ENCODE measurements at places on chromosomes 16 and 17.

DNA sequence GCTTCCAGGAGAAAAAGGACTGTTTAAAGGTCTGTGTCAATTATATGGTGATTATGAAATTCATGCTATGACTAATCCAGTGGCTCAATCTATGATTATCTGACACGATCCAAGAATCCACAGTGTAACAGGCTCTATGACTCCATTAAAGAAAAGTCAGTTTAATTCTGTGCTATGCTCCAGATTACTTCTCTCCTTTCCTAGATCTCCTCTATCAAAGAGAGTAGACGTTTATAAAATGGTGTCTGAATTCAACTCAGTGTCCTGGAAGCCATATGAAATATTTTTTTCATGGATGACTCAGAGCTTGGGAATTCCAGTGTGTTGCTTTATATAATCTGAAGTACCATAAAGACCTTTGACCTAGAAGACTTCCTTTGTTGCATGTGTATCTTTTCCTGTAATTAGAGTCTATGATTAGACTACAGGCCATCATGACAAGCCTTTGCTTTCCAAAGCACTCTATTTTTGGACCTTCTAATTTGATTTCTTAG lies 27.0 kb upstream of the NF1 start:
- peak; percentile 68 for DNase-seq

DNA sequence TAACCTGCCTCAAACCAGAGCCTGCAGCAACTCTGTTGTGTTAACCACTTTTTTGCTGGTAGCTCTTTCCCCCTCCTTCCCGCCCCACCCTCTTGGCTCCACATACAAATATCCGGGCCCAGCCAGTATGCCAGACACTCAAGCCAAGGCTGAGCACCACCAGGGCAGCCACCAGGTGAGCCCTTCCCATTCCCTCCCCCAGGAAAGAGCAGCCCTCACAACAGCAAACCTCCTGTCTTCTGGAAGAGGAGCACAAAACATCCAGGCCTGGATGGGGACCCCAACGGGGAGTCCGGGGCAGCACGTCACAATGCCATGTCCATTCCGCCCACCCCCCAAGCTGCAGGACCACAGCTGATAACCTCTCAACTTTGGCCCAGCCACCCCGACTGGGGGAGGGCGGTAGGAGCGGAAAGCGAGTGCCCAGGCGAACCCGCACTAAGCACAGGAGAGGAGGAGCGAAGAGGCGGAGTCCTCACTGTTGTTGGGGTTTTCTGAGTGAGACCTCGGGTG lies 757 bp downstream of the ORMDL3 start:
- no peak for DNase-seq

DNA sequence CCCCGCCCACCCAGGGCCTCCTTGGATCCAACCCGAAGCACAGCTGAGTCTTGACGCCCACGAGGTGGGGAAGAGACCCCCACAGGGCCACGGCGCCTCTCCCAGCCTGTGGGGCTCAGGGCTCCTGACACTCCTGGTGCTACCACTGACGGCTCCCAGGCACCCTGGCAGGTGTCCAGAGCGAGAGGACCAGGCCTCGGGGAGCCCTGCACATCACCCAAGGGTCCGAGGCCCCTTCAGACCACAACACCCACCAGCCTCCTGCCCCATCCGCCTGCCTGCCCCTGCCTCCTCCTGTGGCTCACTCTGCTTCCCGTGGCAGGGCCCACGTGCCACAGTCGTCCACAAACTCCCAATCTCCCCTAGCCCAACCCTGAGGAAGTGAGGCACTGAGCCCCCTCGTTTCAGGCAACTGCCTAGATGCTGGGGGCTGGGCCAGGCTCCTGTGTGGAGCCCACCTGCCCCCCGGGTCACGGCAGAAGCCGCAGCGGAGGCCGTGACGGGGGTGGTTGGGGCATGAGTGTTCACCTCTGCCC lies 28.3 kb upstream of the AATK start:
- DNase-seq: no peak

- no peak for DNase-seq
These were observed 2.8 kb downstream of the CCT6B start for GRCh38 chr17:34958438-34958837.

- no peak for DNase-seq
These were observed 5.5 kb downstream of the SULT1A2 start for GRCh38 chr16:28591355-28591754.

GRCh38 chr17:75077496-75078283 lies 10.1 kb upstream of the SLC16A5 start:
- DNase-seq: no peak

- DNase-seq: no peak
These were observed 95.7 kb upstream of the MED13 start for GRCh38 chr17:62160816-62161215.

GRCh38 chr16:85524365-85524629 lies 88.8 kb upstream of the GSE1 start:
- DNase-seq: no peak

DNA sequence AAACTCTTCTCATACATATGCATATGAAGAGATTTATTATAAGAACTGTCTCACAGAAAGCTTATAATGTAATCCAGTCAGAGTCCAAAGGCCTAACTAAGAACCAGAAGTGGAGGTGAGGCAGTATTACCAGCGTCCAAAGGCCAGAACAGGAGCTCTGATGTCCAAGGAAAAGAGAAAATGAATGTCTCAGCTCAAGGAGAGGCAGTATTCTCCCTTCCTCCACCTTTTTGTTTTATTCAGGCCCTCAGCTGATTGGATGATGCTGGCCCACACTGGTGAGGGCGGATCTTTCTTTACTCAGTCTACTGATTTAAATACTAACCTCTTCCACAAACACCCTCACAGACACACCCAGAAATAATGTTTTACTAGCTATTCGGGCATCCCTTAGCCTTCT lies 43.4 kb downstream of the FBXL20 start:
- no peak for DNase-seq

DNA sequence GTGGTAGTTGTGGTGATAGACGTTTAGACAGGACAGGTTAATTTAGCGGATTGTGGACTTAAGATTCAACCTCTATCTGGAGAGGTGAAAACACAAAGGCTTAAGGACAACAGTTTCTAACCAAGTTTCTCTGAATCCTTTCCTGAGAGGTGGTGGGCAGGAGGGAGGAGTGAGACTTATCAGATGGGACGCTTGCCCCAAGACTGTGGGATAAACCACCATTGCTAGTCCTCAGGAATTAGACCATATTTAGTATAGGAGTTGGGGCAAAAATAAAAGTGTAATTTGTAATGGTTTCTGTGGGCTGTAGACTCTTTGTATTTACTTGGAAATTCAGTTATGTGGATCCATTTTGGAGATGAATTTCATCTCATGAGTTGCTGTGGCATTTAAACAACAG lies 6.6 kb downstream of the PDP2 start:
- DNase-seq: no peak

GRCh38 chr17:48556576-48557401 lies 11.9 kb upstream of the HOXB2 start:
- DNase-seq: no peak

- no peak for DNase-seq
These were observed 48.5 kb downstream of the TIMM22 start for GRCh38 chr17:1045456-1045855.

DNA sequence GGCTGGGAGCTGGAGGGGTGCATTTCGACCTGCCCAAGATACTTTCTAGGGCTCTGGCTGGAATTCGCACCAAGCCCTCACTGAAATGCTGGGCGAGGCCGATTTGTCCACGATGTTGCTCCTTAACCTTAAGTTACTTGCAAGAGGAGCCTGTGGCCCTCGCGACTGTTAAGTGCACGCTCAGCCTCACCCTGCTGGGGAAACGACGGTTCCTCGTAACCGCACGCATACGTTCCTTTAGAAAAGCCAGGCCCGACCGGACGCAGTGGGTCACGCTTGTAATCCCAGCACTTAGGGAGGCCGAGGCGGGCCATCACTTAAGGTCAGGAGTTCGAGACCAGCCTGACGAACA lies 607 bp upstream of the NCOR1 start:
- DNase-seq: no peak

GRCh38 chr17:12735517-12735916 lies 53.8 kb upstream of the ARHGAP44 start:
- DNase-seq: no peak

DNA sequence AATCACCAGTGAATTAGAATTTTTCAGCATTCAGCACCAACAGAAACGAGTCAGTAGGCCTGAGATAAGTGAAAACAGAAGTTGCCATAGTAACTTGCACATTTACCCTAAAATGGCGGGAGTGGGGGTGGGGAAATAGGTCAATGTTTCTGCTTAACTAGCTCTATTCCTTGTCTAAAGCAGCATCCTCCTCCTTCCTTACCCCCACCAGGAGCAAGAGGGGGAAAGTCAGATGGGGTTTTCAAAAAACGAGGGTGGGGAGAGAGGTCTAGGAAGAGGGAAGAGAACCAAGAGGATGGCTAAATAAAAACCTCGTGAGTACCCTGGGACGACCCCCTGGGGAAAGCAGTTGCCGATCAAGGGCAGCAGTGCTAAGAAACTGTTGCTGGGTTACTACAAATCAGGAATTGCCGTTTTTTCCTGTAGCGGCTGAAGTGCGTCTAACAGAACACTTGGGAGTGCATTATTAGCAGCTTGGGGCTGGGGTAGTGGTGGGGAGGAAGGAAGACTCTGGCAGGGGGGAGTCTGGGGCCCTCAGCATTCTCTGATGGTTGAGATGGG lies 34.4 kb upstream of the MNT start:
- no peak for DNase-seq

DNA sequence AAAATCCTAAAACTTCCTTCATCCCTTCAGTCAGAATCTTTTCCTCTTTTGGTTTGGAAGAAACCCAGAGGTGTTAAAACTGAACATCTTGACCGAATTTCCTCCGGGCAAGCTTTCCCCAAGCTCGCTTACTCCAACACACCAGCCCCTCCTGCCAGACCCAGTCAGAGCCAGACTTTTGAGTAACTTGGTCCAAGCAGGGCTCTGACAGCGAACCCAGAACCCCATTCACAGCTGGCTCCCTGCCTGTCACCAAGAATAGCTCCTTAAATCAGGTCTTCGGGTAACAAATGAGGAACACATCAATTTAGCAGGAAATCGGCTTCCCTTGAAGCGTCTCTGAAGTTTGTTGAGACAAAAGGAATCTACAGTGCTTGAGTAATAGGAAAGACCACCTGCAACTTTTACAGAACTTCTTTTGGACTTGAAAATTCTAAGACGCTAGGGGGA lies 27.3 kb downstream of the GAS7 start:
- no peak for DNase-seq

GRCh38 chr17:26782153-26782552 lies 511.8 kb upstream of the WSB1 start:
- no peak for DNase-seq

- peak; percentile 61 for DNase-seq
These were observed at the start of gene SMTNL2 for GRCh38 chr17:4584101-4584916. SMTNL2 (plus strand) TSS chr17:4584529; CDS start chr17:4584606, 77 bp downstream.

GRCh38 chr17:49249292-49249794 lies 18.8 kb upstream of the PHOSPHO1 start:
- no peak for DNase-seq

DNA sequence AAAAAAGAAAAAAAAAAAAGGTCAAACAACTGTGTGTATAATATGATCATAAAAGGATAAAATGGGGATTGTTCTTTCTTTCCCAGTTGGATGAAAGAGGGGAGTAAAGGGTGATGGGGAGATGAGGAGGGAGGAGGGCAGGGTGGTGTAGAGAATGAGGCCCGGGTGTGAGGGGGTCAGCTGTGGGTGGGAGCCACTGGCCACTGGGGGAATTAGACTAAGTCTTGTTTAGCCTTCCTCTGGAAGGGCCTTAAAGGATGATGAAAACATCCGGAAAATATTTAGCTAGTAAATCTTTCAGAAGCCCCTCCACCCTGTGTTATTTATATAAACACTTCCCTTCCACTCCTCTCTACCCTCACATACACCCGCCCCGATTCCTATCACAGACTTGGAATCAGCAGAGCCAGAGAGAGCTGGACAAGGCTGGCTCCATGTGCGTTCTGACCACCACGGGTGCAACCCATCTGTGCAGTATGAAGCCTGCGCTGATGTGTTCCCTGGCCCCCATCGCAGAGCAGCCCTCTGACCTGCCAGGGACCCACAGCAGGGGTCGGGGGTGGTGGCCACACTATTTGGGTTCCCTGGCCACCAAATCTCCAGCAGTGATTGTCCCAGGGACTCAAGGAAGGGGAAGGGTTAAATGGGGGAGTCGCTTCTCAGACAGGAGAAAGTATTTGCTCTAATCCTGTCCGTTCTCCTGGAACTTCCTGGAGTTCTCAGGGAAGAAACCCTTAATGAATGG lies 72.7 kb downstream of the GAS7 start:
- peak; percentile 46 for DNase-seq

GRCh38 chr17:81179220-81179619 lies 13.2 kb upstream of the AATK start:
- no peak for DNase-seq

- DNase-seq: no peak
These were observed 25.5 kb upstream of the CBX4 start for GRCh38 chr17:79864617-79865250.

DNA sequence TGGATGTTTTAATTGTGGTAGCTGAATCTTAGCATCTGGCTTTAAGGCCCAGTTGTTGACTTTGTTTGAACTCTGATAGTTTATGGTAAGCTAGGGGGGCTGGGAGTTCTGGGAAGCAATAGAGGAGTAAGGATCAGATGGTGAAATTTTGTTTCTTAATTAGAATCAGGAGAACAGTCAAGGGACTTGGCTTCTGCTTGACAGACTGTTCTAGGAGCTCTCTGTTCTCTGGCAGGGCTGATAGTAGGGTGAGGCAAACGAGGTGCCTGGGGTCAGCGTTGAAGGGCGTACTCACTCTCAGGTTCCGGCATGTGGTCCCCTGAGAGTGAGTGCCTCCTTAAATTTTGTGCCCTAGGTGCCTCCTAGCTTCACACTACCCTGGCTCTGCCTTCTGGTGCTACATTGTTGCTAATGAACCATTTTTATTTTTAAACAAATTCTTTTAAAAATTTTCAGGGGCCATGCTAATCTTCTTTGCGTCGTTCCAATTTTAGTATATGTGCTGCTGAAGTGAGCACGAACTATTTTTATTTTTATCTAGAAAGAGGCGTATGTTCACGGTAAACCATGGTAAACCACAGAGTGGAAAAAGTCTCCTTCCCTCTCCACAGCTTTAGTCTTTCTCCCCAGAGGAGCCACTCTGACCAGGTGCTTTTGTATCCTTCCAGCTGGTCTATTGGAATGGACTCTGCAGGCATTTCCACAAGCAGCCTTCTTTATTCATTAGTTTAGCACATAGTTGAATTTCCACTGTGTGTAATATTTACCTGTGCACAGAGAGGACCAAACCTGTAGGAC lies 19.7 kb downstream of the SLC7A6 start:
- DNase-seq: no peak

GRCh38 chr17:35684055-35684802 lies 47.2 kb upstream of the RASL10B start:
- no peak for DNase-seq

DNA sequence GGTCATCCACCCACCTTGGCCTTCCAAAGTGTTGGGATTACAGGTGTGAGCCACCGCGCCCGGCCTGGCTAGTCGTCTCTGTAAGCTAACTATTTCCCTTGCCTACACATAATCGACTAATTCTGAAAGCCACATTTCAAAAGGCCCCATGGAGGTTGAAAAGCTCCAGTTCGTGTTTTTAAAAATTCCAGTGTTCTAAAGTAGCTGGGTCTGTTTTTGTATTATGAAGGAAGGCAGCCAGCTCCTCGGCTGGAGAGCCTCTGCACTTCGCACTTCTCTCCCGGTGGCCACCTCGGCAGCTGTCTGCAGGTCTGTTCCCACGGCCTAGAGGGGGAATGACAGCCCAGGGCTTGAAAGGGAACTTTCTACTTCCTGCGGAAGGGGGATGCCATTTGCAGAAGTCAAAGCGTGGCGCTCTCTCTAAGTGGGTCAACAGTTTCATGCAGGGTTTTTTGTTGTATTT lies 16.9 kb downstream of the HASPIN start:
- DNase-seq: no peak

GRCh38 chr17:2719861-2720260 lies 8.3 kb upstream of the CLUH start:
- DNase-seq: no peak

GRCh38 chr16:3694051-3694450 lies 23.3 kb downstream of the TRAP1 start:
- DNase-seq: no peak

Data from HTR-8/SVneo (cell line).